SHP77 treated with DMSO at 0.1 percent for 48 hours (cell line): ENCODE measurements at places on chromosomes 2 and 18.
A peak's percentile ranks its signal among the peaks of the same experiment; 100 is the strongest.

DNA sequence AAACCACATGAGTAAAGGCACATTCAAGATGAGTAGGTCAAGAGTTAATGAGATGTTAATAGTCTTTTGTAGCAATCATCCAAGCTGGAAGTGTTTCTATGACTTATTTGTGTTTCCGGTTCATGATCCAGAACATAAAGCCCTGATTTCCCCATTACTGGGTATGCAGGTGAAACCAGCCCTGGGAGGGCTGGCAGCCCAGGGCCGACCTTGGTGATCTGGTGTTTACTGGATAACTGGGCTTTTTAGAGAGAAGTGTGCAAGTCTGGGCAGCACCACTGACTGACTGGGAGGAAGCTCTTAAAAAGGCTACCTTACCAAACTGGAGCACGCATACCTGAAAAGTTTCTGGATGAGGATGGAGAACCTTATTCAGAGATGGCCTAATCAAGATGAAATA lies 431.6 kb upstream of the VRK2 start:
- no peak for DNase-seq

DNA sequence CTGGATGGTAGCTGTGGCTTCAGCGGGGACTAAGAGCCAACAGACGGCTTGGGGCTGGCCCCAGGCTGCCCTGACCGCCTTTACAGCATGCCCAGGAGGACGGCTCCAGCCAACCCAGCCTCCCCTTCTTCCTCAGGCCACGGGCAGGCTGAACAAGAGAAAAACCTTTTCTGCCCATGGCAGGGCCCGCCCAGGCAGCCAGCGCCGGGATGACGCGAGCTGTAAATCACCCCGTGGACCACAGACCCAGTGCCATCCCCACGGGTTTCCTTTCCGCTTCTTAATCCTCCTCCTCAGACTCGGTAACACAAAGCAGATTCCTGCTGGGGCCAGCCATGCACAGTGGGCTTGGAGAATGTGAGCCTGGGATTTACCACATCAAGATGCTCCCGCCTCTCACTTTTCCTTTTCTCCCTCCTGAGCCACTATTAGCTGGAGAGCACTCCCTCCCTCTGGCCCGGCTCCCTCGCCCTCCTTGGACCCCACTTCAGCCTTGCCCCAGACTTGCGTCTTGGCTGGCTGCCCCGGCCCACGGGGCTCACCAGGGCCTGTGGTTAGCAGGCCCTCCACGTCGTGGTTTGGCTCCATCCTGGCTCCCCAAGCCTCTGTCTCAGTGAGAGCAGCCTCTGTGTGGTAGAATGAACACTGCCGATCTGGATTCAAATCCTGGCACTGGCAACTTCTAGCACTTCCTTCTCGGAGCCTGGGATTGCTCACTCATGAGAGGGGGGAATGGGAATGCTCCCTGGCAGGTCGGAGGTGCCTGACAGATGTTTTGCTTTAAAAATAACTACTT lies 31.4 kb downstream of the ATOH8 start:
- DNase-seq = no peak

DNA sequence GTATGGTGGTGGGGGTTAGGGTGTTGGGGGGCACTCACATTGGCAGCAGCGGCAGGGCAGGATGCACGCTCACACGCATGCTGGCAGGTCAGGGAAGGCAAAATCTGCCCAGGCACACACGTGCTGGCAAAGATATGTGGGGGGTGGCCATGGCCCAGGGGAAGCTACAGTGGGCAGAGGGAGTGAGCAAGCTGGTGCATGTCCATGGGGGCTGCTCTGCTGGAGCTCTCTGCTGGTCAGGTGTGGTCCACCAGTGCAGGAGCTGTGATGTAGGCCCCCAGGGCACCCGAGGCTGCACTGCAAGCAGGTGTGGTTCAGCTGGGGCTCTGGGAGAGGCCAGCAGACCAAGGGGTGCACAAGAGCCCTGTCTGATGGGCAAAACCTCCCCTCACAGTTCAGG lies 491.5 kb upstream of the TNP1 start:
- no peak for DNase-seq

GRCh38 chr2:11387843-11388242 lies 43.4 kb upstream of the ROCK2 start:
- DNase-seq = no peak

DNA sequence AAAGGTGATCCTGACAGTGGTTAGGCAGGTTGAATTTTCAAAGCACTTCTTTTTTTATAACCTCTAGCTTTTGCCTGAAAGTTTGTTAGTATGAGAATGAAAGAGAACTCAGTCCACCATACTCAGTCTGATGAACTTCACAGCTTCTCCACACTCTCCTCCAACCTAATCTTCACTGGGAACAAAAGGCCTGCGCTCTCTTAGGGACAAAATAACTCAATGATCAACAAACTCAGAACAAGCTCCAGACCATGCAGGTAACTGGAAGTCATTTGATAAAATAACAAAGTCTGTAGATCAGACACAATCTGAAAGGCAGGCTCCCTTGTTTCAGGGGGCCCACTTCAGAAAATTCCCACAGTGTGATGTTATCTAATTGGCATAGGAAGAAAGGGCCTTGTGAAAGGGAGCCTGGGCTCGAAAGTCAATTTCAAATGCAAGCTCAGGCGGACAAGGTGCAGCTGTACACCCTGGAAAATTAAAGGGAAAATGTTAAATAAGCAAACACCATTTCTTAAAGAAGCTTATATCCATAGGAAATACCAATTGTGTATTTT lies 142.2 kb downstream of the STK39 start:
- no peak for DNase-seq

DNA sequence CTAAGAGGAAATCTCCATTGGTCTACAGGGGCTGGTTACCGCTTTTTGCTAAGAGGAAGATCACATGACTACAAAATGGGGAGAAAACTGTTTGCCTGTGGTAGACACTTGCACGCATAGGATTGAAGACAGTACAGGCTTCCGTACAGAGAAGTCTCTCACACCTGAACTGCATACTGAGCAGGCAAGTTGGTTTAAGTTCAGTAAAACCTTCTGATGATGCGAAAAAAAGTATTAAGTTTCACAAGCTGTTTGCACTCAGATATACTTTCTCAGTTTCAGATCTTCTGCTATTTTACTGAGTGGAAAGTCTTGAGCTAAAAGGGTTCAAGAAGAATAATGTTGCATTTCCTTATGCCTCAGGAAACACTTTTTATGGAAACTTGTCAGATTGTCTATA lies 292.2 kb upstream of the MC4R start:
- no peak for DNase-seq

DNA sequence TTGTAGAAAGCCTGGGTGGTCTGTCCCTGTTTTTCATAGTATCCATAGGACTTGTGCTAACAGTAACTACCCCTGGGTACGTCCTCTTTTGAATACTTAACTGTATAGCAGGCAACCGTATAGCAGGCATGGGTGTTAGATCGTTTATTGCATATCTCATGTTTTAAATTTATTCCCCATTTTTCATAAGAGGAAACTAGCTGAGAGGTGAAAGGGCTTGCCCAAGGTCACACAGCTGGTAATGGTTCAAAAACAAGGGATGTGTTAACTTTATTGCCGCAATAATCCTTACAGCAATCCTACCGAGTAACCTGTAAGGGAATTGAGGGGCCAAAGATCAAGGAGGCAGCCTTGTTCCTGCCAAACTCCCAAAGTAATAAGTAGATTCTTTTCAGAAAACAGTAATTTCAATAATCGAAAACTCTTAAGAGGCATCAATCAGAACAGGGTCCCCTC lies 990 bp upstream of the MGAT4A start:
- no peak for DNase-seq

DNA sequence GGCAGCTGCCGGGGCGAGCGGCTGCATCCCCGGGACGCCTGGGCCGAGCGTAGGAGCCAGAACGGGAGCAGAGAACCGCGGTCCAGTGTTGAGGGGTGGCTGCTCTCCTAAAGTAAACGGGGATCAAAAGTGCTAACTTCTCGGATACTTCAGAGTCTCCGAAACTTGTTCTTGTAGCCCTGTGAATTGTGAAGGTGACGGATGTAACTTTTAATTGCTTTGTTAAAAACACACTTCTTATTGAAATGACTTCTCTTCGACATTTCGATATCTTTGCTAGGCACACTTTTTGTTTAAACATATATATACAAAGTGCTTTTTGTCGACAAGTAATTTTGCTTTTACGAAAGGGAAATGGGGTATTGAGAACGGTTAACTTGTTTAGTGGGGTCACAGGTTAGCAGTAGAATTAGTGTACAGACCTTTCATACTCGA lies 540 bp downstream of the ATP9B start:
- DNase-seq = no peak

DNA sequence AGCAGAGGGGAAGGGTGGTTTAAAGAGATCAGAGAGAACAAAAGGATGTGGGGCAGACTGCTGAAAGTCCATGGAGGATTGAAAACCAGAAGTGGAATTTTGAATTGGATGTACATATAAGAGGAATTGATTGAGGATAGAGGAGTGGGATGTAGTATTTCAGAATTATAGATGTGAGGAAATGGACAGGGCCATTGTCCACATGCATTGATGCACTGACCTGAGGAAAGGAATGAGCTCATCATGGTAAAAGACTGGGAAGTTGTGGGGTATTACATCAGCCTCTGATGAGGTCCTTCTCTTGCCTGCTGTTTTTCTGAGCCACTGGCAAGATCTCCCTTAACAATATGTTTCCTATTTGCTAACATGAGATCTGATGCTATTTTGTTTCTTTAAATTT lies 365.7 kb upstream of the FANCL start:
- no peak for DNase-seq

DNA sequence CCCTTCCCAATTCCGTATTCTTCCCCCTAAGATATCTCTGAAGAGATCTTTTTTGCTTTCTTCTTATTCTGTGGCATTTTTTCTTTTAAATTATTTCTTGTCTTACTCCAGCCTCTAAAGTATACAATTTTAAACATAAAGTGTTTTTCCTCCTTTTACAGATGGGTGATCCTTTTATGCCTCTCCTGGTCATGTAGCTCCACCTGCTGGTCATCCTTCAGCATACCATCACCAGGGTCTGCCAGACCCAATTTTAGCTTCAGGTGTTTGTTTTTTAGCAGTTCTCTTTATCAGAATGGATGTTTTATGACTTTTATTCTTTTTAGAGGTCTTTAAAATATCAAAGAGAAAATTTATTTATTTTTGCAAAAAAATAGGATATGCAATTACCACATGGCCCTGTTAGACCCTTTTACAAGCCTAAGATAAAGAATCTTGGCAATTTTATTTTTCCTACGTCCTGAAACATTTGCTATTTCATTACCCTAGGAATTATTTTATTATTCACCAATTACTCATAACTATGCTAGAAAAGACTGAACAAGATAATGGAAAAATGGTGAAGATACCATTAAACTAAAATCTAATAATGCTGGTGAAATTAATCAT lies 55.5 kb downstream of the PIGN start:
- DNase-seq = peak; percentile 30

GRCh38 chr2:162060532-162060931 lies 13.5 kb downstream of the DPP4 start:
- no peak for DNase-seq

DNA sequence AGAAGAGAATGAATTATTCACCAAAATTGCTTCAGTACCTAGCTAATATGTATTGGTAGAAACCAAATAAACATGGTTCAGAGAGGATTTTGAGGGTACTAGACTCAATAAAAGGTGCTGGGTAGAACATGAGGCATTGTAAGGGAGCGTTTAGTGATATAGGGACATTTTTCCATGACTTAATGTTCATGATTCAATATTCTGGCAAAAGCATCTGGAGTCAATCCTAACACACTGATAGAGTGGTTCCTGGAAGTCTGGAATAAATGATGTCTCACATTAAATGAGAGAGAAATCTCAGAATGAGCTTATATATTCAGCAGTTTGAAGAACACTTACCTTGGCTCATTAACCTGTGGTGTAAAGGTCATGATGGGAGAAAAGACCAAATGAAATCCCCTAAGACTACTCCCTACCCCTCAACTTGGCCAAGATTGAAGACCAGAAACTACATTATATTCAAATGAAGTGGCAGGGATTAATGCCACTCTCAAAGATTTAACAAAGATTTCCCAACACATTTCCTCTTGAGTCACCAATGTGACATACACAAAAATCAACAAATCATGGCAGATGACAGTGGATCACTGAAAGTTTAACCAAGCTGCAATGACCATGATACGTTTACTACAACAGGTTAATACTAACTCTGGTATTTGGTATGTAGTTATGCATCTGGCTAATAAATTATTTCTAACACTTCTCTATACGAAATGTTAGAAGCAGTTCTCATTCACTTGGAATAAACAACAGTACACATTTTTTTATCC lies 309.5 kb downstream of the SATB2 start:
- no peak for DNase-seq

- no peak for DNase-seq
Measured at GRCh38 chr2:196275646-196276352, 104.4 kb upstream of the STK17B start.

DNA sequence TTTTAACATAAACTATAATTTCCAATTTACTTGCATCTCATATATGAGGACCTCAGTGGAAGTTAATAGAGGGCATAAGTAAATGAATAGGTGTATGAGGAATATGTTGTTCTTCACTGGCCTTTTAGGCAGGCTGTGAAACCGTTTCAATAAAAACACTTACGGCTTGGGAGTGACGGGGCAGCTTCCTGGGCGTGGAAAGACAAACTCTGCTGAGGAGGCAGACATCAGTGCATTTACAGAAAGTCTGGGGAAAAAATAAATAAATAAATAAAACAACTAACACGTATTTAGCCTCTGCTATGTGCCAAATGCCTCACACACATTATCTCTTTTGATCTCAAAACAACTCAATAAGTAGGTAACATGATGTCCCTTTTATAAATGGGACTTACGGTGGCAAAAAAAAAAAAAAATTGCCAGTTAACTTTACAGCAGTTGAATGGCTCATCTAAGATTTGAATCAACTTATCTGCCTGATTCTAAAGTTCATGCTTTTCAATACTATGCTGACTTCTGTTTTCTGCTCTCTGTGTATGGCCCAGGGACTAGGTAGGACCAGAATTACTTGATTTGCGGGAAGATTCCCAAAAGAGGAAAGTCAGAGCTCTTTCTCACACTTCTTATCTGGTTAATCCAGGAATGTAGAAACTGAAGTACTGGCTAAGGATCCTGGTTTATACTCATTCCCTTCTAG lies 77.5 kb upstream of the LRATD1 start:
- DNase-seq = no peak

- no peak for DNase-seq
Measured at GRCh38 chr2:142750858-142751257, 126.6 kb upstream of the KYNU start.

- no peak for DNase-seq
Measured at GRCh38 chr2:111208639-111209038, 87.9 kb downstream of the BCL2L11 start.

GRCh38 chr2:128949360-128949759 lies 630.7 kb upstream of the HS6ST1 start:
- no peak for DNase-seq

GRCh38 chr2:225814554-225814953 lies 415.0 kb downstream of the NYAP2 start:
- no peak for DNase-seq
